ENCODE measurements at places on chromosomes 2 and 18. TPM values are rescaled to one million over a fixed set of nuclear protein-coding genes. Genes with fewer than 3 reads are reported as not detected.

DNA sequence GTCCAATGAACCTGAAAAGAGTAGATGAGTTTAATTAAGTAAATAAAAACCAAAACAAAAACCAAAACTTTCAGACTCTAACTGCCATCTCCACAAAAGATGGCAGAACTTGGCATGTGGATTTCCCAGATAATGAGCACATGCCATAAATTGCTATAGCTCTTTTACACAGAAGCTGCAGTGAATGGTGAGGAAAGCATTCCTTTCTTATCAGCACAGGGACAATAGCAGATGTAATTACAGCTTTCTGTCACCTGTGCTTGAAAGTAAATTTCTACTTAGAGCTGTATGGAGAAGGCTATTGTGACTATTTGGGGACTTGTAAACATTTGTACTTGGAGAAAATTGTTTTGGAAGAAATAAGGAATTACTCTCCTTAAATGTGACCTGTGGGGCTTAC is 378.4 kb downstream of the RPRM start:
- DNase-seq: no peak
- no peaks in the 10 kb centered on the region for H3K27me3 ChIP-seq
- no peaks in the 10 kb centered on the region for H3K4me1 ChIP-seq

NEU2 gene
- not detected for total RNA-seq

LIMS4 gene
- total RNA-seq: 1.1 TPM

DNA sequence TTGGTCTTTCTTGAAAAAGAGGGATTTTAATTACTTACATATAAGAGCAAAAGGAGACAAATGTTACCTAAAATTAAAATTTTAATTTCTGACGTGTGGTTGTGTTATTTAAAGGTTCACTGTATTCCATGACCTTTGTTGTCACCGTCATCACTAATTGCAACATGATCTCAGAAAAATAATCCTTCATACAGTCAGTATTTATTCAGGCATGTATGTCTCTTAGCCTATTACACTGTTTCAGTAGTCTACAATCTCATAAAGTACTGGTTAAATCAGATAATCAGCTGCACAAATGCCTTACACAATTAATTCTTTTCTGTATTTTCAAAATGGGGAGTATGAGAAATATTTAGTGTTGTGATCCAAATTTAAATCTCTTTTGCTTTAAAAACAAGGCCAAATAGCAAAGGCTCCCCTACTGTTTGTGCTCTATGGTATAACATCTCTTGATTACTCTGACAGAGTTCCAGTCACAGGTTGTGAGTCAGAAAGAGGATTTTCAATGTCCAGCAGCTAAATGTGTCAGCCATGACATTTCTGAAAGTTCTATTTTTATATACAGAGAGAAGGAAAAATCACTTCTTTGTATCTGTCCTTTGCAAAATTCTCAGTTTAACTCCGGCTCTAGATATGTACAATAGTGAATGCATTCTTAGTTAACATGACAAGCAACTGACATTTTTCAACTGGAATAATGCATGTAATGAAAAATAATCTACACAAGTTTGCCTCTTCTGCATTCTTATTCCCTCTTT is 184.0 kb downstream of the FIGN start:
- H3K27me3 ChIP-seq: peaks cover 10% of the 10 kb centered on the region
- no peak overlapping the region for H3K27ac ChIP-seq
- no peaks in the 10 kb centered on the region for H3K4me1 ChIP-seq
- no peak for DNase-seq
- H3K4me3 ChIP-seq: no peak overlapping the region
